Stimulated activated CD4-positive, alpha-beta T cell treated with anti-CD3 and anti-CD28 coated beads, Interleukin-2, amount 100 ng/mL, for 4 hours (primary cell): ENCODE measurements at places on chromosomes 2 and 18.

DNA sequence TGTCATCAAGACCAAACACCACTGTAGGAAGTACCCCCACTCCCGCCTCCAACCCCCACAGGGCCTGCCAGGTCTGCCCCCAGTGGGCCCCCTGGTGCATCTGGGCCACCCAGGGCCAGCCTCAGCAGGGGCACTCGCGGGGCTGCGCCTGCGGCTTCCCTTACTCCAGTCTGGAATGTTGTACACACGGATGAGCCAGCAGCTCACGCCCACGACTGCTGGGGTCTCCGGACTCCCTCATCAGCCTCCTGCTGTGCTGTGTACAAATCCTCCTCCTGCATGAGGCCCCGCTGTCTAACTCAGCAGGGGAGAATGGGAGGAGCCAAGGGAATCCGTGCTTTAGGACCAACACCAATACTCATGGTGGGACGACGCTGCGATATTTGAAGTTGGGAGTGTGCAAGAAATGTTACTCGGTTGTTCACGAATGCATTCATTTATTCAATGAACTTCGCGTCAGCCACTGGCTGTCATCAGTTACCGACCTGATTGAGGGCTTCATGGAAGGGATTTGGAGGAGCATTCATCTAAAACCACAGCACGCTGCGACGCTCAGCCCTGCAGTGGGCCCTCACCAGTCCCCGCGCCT, 654 bp upstream of the ASB1 start:
- DNase-seq = no peak

GRCh38 chr2:47007826-47008225, 92.2 kb upstream of the MCFD2 start:
- DNase-seq = no peak

- DNase-seq = no peak
Measured at GRCh38 chr18:36526611-36527010, 229.1 kb downstream of the FHOD3 start.

DNA sequence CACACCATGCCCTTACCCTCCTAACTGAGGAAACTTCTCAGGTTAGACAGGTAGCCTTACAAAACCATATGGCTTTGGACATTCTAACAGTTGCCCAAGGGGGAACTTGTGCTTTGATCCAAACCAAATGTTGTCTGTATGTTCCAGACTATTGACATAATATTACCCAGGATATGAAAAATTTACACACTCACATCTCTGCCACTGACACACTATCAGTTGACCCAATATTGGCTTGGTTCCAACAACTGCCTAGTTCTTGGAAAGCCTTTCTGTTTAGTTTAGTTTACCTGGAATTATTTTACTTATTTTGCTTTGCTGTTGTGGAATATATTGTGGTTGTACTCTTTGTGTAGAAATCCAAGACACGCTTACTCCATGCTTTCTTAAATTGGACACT, 178.4 kb downstream of the RNF152 start:
- DNase-seq = no peak

GRCh38 chr2:216908300-216908699, 48.4 kb upstream of the TNP1 start:
- DNase-seq = no peak

- no peak for DNase-seq
Measured at GRCh38 chr2:221767106-221768012, 195.3 kb upstream of the EPHA4 start.

DNA sequence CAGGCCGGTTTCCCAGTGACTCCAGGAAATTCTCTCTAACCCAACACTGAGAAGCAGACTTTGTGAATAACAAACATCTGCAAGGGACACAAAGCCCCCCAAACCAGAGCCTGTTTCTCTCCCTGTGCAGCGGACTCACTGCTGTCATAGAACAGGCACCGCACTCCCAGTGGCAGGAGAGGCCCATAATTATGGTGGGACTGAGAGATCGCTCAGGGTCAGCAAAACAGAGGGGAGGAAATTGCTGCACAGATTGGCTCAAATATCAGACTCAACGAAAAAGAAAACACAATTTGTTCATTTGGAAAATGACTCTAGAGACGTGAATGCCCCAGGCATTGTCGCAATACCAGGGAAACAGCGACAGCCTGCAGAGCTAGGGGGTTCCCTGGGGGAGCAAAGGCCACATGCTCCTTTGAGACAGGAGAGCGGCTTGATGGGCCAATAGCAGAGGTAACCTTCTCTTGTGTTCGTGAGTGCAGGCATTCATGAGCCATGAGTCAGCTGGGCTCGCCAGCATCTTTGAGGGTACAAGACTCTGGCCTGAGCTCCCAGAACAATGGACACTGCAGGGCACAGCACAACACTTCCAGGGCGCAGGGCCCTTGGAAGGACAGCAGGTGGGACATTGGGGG, 143.3 kb upstream of the KLHL29 start:
- no peak for DNase-seq

GRCh38 chr18:44917216-44918141, 236.8 kb downstream of the SETBP1 start:
- DNase-seq = no peak

DNA sequence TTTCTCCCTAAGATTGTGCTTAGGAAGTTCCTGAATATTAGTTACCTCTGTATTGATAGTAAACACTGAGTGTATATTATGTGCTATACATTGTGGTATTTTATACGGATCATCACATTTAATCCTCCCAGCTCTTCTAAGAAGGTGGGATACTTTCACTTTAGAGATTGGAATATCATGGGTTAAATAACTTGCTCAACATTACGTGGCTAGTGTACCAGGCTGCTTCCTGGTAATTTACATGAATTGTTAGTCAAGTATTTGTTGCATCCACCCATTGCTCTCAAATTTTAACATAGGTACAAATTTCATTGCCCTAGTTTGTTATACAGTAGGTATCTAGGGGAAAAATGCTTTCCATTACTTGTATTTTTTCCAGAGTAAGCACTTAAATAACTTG, 21.4 kb downstream of the FAM98A start:
- no peak for DNase-seq

- no peak for DNase-seq
Measured at GRCh38 chr2:12192762-12193161, 446.3 kb downstream of the LPIN1 start.
